Sciatic nerve (tissue), 2 donors: ENCODE measurements at places on chromosomes 11 and 22. TPM values are rescaled to one million over a fixed set of nuclear protein-coding genes. Genes with fewer than 3 reads are reported as not detected.

GRCh38 chr22:48188231-48188721, 1425.8 kb downstream of the TBC1D22A start:
- DNase-seq, result no peak

- no peak for DNase-seq
Measured at GRCh38 chr11:64004590-64004984, 18.3 kb downstream of the OTUB1 start.

- DNase-seq, result no peak
Measured at GRCh38 chr11:17277024-17277584, 565 bp downstream of the NUCB2 start.

DNA sequence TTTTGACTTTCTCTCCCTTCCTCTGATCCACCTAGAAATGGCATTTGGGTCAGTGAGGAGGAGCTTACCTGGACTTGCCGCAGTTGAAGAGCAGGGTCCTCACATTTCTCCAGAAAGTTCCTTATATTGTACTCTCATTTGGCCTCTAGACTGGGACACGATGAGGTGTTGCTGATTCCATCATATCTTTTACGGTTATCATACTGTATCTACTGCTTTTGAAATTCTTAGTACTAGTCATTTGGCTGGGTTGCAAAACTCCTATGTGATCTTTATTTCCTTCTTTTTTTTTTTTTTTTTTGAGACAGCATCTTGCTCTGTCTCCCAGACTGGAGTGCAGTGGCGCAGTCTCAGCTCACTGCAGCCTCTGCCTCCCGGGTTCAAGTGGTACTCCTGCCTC, 58.7 kb upstream of the FAM181B start:
- no peak for DNase-seq

- DNase-seq, result no peak
Measured at GRCh38 chr11:122486793-122487495, 168.6 kb upstream of the UBASH3B start.

DNA sequence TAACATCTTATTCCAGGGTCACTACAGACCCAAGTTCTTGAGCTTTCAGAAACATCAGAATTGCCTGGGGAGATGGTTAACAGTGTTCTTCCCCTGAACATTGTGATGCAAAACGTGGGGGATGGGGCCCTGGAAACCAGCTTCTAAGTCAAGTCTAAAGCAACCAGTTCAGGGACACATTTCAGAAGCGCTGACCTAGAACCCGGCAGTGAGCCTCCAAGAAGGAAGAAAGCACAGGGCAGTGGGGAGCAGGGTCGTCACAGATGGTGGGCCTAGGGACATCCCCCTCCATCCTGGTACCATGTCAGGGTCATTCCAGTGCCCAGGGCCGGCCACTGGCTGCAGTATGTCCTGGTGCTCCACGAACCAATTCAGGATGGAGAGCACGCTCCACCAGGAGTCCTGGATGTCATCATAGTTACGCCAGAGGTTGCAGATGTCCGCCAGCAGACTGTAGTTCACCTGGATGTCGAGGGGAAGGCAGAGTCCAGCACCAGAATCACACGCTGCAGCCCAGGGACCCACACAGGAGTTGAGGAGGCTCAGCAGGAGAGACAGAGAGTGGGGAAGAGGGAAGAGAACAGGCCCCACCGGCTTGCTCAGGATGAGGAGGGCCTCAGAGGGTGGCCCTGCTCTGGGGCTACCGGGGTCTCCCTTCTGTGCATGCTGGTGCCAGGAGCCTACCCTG, 5.0 kb downstream of the NAGA start:
- peak; percentile 39 for DNase-seq

GRCh38 chr22:36323855-36324331, 63.9 kb downstream of the MYH9 start:
- peak; percentile 82 for DNase-seq

The GLYATL2 gene
- 0.27 TPM for total RNA-seq

The CSF2RB gene
- 10.1 TPM for total RNA-seq

The IL17REL gene
- not detected for total RNA-seq
